ENCODE measurements at places on chromosomes 4 and X. TPM values are rescaled to one million over a fixed set of nuclear protein-coding genes. Genes with fewer than 3 reads are reported as not detected.

The EBP gene
- 50.2 TPM for total RNA-seq

The FAAH2 gene
- 11.2 TPM for total RNA-seq

The CSAG3 gene
- not detected for total RNA-seq

The PDCL2 gene
- total RNA-seq, result not detected

The ZNF185 gene
- total RNA-seq, result 32.8 TPM

DNA sequence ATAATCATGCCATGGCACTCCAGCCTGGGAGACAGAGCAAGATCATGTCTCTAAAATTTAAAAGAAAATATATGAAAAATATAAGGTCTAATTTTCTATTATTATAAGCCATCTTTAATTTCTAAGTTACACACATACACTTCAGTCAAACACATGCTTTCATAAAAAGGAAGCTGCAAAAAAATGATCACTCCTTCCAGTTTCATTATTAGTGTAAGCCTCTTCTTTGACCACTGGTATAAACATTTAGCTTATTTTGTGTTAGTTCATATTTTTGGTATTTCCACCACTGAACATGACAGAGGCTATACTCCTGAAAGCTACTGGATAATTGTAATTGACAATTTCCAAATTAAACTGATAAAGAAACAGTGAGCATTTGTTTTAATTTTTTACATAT, 163.3 kb upstream of the USP38 start:
- no peaks in the 10 kb centered on the region for H3K4me1 ChIP-seq
- no peaks in the 10 kb centered on the region for H3K36me3 ChIP-seq
- no peak overlapping the region for H3K4me3 ChIP-seq

GRCh38 chr4:110064295-110064694, 134.1 kb downstream of the ELOVL6 start:
- no peak overlapping the region for H3K27ac ChIP-seq
- DNase-seq, result no peak
- peaks cover 9% of the 10 kb centered on the region for H3K4me1 ChIP-seq
- H3K27me3 ChIP-seq, result no peaks in the 10 kb centered on the region
- H3K36me3 ChIP-seq, result no peaks in the 10 kb centered on the region
- H3K4me3 ChIP-seq, result no peak overlapping the region

DNA sequence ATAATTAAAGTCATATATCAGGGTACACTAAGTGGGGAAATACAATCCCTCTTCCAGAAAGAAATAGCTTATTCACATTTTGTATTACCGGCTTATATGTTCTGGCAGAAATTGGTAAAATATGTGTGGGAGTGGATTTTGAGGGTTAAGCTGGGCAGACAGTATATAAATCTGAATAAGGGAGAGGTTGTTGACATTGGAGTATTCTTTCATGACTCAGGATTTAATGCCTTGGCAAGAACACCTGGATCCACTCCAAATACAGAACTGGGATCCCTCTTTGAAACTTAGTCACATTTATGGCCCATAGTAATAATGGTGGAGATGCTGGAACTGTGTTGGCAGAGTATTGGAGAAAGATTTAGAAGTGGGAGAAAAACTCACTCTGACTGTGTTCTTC, 54.3 kb upstream of the TET2 start:
- peaks cover 5% of the 10 kb centered on the region for H3K4me1 ChIP-seq
- H3K27me3 ChIP-seq, result no peaks in the 10 kb centered on the region
- H3K27ac ChIP-seq, result no peak overlapping the region
- DNase-seq, result no peak
- no peaks in the 10 kb centered on the region for H3K36me3 ChIP-seq

- no peaks in the 10 kb centered on the region for H3K27me3 ChIP-seq
- H3K4me1 ChIP-seq, result peaks cover 44% of the 10 kb centered on the region
- DNase-seq, result no peak
Measured at GRCh38 chr4:123399627-123400358, 3.2 kb downstream of the SPRY1 start.

DNA sequence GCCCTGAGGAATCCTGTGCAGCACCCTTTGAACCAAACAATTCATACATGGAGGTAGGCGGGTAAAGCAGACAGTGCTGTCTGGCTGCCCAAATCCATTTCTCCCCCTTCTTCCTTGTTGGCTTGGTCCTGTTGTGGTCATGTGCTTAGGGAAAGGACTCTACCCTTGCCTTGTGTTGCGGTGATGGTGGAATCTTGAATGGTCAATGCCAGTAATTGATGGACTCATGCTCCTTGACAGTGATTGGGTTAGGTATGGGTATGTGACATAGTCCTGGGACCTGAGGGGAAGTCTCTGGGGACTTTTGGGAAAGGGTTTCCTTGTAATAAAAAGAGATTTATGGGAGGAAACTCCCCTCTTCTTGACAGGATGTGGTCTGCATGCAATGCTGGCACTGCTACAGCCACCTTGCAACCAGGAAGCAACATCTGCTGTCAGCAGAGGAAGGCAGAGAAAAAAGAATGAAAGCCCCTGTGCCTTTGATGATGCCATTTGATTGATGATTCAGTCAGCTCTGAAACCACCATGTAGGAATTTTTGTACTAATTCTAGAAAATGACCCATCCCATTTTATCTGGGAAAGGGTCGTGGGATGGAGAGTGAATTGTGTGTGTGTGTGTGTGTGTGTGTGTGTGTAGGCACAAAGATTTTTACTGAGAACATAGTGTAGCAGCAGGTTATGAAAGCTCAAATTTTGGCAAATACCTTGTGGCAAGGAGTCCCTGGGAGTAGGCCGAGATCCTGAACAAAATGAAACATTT, 30.0 kb upstream of the HUWE1 start:
- H3K4me3 ChIP-seq, result no peak overlapping the region
- H3K27ac ChIP-seq, result no peak overlapping the region
- no peak for DNase-seq
- H3K4me1 ChIP-seq, result peaks cover 10% of the 10 kb centered on the region
- H3K27me3 ChIP-seq, result no peaks in the 10 kb centered on the region

GRCh38 chr4:30924495-30924894, 204.3 kb downstream of the PCDH7 start:
- no peak for DNase-seq
- H3K27ac ChIP-seq, result no peak overlapping the region
- H3K36me3 ChIP-seq, result peaks cover 9% of the 10 kb centered on the region
- H3K4me3 ChIP-seq, result no peak overlapping the region
- H3K27me3 ChIP-seq, result no peaks in the 10 kb centered on the region
- H3K4me1 ChIP-seq, result peaks cover 4% of the 10 kb centered on the region

Data from mesothelial cell of epicardium (in vitro differentiated cells).